ENCODE measurements at places on chromosomes 6 and 20.

- DNase-seq: peak; percentile 30
Measured at GRCh38 chr6:26155061-26155930, 68.1 kb downstream of the HFE start.

DNA sequence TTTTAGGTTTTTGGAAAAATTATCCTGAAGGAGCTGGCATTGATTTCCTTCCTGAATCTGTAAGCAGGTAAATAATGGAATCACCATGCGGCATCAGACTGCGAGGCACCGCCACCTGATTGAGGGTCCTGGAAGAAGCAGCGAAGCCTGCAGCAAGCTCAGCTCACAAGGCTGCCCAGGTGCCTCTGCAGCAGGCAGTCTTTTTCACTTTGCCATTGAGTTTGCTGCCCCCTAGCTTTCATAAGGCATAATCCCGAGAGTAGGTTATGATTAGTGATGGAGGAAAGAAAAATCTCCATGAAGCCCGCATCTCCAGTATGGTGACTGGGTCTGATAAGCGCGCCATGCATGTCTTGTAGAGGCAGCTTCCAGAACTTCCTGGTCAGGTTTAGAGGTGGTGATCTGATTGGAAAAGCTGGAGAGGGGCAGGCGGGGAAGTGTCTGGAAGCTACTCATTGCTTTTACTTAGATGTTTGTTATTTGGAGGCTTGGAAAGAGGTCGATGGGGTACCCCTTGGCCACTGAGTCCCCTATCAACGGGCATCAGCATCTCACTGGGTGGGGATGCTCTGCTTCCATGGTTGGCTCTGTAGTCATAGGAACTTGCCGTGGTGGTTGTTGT lies 26.7 kb downstream of the IYD start:
- peak; percentile 68 for DNase-seq

DNA sequence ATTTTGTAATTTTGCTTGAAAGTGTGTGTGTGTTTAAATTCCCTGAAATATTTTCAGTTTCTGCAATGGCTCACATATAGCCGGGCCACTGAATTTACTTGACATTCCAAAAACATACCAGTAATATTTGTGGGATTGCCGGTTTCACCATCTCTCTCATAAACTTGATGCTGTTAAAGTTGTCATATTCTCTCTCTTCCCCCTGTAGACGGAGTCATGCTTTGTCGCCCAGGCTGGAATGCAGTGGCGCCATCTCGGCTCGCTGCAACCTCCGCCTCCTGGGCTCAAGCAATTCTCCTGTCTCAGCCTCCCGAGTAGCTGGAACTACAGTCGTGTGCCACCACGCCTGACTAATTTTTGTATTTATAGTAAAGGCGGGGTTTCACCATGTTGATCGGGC lies 122.1 kb downstream of the TIAM2 start:
- no peak for DNase-seq

DNA sequence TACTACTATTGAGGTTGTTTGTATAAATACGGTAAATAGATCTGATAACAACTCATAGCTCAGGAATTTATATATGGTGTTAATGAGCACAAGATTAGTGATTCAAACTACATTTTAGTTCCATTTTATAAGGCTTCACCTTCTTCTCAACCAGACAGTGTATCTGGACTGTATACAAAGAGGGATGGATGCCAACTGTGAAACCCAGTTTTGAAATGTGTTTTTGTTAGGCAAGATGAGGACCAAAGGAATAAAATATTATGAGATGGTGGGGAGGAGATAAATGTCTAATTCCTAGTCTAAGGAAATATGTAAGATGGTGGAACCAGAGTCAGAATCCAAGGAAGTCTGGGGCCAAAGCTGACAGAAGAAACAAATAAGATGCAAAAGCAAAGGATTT lies 329.0 kb downstream of the GRIK2 start:
- DNase-seq: no peak

GRCh38 chr6:66735106-66735890 lies 1028.3 kb upstream of the EYS start:
- no peak for DNase-seq

- no peak for DNase-seq
Measured at GRCh38 chr6:10589429-10589727, 68.2 kb downstream of the GCNT2 start.

GRCh38 chr6:24775520-24776058 lies 852 bp downstream of the GMNN start:
- no peak for DNase-seq

DNA sequence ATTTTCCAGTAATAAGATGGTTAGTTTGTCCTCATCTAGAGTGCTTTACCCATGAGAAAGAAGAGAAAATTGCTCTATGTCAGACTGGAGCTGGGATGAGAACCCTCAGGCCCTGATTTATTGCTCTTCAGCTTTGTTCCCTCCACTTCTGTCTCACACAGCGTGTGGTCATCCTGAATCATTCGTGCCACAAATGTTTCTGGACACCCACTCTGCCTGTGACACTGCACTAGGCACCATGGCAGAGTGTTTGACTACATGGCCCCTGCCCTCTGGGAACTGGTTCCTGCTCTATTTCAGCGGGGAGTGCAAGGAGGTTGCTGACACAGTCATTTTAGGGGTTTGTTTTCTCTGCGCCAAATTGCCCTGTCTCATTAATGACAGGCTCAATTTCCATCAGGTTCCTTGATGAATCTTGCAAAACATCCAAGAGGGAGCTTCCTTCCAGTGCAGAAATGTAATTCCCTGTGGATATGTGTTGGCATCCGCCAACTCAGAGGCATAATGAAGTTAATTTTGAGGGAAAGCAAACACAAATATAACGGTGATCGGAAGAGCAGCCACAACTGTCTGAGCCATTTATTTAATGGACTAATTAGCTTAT lies 207.5 kb downstream of the CLIC5 start:
- DNase-seq: no peak

- no peak for DNase-seq
Measured at GRCh38 chr6:55918639-55919038, 43.2 kb upstream of the BMP5 start.

- DNase-seq: no peak
Measured at GRCh38 chr20:25259358-25259757, 11.5 kb downstream of the PYGB start.

DNA sequence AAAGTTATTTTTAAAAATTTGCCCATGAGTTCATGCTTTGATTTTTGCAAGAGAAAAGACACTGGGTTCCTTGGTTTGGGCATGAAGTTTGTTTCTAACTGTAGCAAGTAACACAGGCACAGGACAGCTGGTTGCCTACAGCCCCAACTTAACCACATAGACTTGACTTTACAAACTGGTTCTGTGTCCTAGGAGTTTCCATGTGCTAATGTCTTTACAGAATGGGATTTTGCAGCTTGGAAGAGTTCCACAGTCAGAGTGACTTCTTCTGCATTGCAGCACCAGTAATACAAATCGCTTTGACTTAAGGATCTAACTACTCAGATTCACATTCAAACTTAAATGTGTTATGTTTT lies 44.3 kb downstream of the OR2B2 start:
- DNase-seq: no peak

- no peak for DNase-seq
Measured at GRCh38 chr6:15716889-15717288, 54.1 kb upstream of the DTNBP1 start.

GRCh38 chr20:41373931-41374920 lies 7.6 kb upstream of the EMILIN3 start:
- no peak for DNase-seq

- DNase-seq: no peak
Measured at GRCh38 chr6:44051515-44051914, 75.7 kb downstream of the MRPL14 start.

- DNase-seq: no peak
Measured at GRCh38 chr6:160965893-160966292, 25.7 kb upstream of the MAP3K4 start.

DNA sequence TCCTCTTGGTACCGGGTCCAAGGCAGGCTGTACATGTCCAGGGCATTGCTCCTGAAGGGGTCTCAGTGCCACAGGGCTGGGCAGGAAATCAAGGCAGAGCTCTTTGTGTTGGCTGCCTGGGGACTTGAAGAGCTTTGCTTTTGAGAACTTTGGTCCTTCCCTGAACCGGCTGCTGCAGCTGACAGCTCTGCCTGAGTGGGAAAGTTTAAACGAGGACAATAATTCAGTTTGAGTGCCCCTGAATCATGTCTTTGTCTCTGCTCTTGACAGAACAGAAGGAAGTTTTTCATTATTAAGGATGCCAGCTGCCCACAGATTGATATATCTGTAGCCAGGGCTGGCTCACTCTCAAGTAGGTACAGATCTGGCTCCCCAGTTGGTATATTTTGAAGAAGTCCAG lies 56.1 kb downstream of the ANKRD6 start:
- no peak for DNase-seq

GRCh38 chr6:135372758-135373157 lies 124.8 kb downstream of the AHI1 start:
- no peak for DNase-seq

DNA sequence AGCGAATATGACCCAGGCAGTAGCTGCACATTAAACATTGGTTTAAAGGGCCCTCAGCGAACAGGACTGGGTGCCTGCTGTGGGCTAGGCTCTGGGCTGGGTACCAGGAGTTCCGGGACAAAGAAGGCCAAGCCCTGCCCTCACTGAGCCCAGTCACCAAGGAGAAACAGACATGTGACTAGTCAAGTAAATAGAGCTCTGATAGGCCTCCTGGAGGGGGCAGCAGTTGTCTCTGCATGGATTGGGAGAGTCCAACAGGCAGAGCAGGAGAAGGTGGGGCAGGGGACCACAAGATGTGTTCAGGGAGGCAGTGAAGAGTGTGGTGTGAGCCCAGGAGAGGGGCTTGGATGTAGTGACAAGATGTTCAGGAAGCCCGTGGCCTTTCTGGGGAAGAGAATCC lies 3.1 kb downstream of the HM13 start:
- peak; percentile 60 for DNase-seq

DNA sequence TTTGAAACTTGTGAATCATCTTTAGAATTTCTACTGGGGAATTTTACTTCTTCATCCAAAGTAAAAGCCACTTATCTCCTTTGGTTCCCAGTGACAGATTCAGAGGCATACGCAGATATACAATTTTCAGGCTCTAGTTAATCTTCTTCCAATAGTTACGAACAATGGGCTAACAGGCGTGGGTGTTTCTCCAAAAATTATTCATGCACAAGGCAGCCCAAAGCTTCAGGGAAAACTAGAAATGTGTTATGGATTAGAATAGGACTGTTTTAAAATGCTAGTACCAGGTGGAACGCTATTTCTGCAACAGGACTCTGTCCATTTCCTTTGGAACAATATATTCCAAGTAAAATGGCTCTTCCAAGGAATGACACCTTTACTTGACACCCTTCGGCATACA lies 102.2 kb downstream of the ZNF217 start:
- no peak for DNase-seq

- DNase-seq: no peak
Measured at GRCh38 chr20:46169245-46170171, 51.4 kb downstream of the CD40 start.

DNA sequence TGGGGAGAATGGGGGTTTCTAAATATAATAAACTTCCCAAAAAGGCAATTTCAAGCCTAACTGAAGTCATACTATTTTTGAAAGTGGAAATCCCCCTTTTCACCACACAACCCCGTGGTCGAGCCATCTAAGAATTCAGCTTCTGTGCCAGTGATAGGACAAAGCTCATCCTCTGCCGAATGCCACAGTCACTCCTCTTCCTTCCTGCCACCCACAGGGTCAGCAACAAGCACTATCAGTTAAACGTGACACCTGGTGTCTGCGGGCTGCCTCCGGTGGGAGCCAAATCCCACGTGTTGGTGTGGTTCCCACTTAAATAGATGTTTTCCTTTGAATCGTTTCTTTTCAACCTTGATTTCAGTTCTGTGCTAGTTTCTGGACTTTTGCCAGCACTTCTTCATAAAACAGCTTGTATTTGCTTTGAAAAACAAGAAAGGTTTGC lies 60.7 kb downstream of the TNFAIP3 start:
- DNase-seq: no peak

GRCh38 chr6:6969761-6970223 lies 138.0 kb upstream of the RREB1 start:
- no peak for DNase-seq

GRCh38 chr20:23362392-23363256 lies 642 bp downstream of the GZF1 start:
- DNase-seq: peak; percentile 59

GRCh38 chr6:136751991-136752390 lies 40.3 kb downstream of the MAP3K5 start:
- no peak for DNase-seq

DNA sequence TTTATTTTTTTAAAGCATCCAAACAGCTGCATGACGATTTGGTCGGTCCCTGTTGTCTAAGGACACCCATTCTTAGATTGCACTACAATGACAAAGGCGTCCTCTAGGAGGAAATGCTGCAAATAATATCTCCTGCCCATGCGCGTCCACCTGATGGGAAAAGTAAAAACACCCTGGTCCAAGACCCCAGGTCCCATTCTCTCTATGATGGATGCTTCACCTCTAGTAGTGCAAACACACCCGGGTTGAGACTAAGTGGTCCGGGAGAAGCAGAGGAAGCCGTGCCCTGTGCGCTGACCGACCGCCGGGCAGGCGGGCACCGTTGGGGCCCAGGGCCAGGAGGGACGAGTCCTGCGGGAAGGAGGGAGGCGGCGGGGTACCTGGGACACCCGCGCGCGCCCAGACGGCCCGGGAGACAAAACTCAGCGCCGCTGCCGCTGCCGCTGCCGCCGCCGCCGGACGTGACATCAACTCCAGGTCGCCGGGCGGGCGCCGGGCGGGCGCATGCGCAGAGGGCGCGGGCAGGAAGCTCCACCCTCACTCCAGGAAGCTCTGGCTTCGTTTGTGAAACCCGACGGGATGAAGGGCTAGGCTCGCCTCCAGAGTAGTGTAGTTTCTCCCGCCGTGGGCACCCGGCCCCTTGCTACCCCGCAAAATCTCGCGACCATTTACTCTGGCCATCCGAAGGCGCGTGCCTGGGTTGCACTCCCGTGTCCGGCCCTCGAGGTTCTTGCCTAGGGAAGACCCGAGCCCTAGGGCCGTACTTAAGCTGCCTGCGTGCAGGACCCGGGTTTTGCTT lies at the start of gene TBC1D7:
TBC1D7 (minus strand) TSS at position 462 of the 799 bp plus-strand sequence. CDS start 1,639 bp downstream, outside the sequence.
- DNase-seq: peak; percentile 94

- DNase-seq: no peak
Measured at GRCh38 chr6:134589512-134589911, 271.6 kb upstream of the SGK1 start.

DNA sequence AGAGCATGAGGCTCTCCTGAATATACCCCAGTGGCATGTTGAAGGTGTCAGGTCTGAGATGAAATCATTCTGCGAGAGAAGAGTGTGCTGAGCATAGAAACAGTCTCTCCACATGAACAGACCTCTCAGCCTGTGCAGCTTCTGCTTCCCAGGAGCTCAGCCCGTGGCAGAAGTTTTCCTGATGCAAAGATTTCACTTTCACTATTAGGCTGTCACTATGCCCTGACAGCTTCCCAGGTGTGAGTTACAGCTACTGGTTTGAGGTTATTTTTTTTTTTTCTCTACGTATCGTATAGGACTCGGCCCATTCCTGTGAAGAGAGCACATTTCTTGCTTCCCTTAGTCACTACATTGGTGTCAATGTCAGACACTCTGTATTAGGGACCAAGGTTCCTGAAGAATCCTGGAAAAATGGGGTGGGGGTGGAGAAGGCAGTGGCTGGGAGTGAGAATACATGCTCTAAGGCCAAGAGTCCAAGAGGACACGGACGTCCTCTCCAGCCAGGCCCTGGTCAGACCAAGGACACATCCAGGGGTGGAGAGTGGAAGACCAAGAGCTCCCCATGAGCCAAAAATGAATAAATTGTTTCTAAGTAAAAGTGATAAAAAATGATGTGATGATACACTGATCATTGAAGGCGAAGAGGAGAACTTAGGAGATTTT lies 121.2 kb upstream of the AKAP12 start:
- DNase-seq: no peak

GRCh38 chr6:165519316-165519715 lies 143.7 kb downstream of the PDE10A start:
- no peak for DNase-seq

Measured in kidney capillary endothelial cell (primary cell).